ENCODE measurements at places on chromosomes 11 and 22. TPM values are rescaled to one million over a fixed set of nuclear protein-coding genes. Genes with fewer than 3 reads are reported as not detected.

Gene NCAPD3
- 103 TPM for total RNA-seq

Gene DDI1
- not detected for total RNA-seq

GRCh38 chr22:21759093-21759492 is 23.5 kb upstream of the YPEL1 start:
- ATAC-seq: no peak

- ATAC-seq: peak; percentile 81
These were observed 2.0 kb upstream of the UBXN1 start for GRCh38 chr11:62680825-62681240.

DNA sequence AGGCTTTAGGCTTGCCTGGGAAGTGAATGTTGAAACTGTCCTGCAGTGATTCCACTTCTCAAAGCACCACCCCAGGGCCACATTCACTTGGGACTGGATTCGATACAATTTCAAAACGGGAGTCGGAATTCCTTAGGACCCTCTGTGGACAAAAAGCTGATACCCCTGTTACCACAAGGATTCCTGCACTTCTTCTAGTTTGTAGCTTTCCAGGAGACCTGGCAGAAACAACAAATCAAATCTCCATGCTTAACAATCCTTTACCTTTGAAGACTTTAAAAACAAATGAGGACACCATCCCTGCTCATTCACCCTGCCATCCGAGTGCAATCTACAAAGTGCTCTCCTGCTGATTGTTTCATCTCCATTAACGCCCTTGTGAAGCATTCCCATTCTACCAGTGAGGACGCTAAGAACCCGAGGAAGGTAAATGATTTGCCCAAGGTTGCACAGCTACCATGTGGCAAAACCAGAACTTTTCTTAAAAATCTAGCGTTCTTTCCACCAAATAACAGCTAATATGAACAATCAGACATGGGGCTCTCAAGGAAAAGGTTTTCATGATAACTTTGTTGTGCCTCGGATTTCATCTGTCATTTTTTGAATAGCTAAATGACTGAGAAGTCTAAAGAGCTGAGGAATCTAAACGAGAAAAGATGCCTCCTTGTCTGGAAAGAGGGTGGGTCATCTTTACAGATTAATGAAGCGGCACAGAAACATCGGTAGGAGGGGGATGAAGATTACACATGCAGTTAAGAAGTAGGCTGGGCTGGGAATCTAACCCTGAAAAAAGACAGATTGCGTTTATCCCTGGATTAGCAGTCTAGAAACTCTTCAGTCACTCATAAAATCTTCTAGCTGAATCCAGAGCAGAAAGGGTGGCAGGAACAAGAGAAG is 720 bp upstream of the MPZL2 start:
- ATAC-seq: no peak

DNA sequence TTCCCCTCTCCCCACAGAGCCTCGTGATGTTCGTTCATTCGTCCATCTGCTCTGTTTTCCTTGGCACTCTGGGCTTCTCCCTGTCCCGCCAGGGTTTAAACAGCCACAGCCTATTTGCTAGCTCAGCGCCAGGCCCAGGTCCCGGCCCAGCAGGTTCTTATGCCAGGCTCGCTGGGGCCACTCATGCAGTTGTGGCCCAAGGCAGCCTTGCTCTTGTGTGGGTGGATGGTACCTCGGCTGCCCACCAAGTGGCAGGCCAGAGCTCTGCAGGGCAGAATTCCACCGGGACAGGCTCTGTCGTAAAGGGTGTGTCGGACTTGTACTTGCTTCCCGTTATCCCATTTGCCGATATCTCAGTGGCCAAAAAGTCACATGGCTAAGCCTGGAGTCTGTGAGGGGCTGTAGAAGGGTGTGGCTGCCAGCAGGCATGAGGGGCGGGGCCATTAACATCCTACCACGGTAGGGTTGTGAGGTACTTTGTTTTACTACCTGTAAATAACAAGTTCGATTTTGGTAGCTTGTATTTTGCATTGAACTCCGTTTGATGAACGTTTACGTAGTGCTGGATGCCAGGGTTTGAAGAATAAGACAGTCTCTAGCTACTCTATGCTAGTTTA is 7.9 kb downstream of the FAM118A start:
- no peak for ATAC-seq

Gene ESAM
- total RNA-seq: 0.84 TPM

Gene MAJIN
- not detected for total RNA-seq

Gene NFAM1
- 0.15 TPM for total RNA-seq

Gene H19
- total RNA-seq: not detected

DNA sequence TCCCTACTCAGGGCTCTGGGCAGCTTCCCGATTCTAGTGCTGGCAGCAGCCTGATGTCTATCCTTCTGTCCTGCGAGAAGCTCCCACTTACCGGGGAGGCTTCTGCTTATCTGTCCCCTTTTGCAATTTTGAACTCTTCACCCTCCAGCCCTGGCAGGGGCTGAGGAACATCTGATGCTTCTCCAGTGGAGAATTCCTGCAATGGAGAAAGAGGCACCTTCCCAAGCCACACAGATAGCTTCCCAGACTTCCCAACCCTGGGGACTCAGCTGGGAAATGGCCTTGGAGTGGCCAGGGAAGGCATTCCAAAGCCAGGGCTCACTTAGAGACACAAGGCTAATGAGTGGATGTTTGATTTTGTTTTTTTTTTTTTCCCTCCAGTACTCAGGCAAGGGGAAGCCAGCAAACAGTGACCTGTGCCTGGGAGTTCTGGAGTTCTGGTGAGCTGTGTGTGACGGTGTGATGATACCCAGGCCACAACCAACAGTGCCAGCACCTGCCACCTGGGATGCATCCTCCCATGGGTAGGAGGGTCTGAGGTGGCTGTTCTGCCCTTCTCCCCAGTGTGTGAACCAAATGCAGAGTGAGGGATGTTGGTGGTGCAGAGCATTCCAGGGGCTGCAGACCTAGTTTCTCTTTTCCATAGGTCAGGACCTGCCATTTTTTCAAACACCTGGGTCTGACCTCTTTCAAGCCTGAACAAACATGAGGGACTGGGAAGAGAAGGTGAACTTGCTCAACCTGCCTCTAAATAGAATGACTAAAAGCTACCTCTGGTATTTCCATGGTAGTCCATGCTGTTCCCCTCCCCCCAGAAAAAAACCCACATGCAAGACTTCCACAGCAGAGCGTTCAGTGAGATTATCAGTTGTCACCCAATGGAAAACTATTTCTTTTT is 95.1 kb downstream of the CCDC81 start:
- ATAC-seq: no peak

GRCh38 chr11:59671471-59671870 is 2.6 kb upstream of the PATL1 start:
- ATAC-seq: no peak

DNA sequence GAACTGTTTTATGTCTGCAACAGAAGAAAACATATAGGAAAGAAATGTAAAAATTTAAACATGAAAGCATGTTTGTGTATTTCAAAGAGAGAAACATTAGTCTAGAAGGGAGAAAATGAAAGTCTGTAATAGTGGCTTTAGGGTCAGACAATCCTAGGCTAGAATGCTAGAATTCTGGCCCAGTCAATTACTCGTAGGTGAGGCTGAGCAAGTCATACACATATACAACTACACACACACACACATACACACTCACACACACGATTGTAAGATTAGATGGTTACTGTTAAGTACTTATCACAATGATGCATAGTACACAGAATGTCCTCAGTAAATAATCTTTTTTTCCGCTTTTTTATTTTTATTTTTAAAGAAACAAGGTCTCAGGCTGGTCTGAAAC is 37.7 kb upstream of the PCF11 start:
- no peak for ATAC-seq

GRCh38 chr22:29369460-29369859 is 18.9 kb downstream of the AP1B1 start:
- no peak for ATAC-seq

DNA sequence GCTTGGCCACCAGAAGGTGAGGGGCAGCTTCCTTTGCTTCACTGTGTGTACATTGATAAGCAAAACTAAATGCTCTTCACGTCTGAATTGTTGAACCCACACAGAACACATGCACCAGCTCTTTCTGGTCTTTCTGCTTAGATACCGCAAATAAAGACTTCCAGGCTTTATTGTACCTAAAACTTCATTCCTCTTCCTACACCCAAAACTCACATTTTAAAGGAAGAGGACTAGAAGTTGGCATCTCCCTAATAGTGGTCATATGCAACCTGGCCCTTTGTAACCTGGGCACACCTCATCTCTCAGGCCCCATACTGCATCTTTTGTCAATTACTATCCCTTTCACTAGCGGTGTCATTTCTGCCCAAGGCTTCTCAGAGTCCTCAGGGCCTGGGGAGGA is 5.9 kb downstream of the SLC17A6 start:
- no peak for ATAC-seq

- no peak for ATAC-seq
These were observed 639.3 kb upstream of the KIRREL3 start for GRCh38 chr11:127639916-127640315.

Gene TMPRSS6
- total RNA-seq: 86.6 TPM

- ATAC-seq: peak; percentile 35
These were observed 14.5 kb downstream of the ACP2 start for GRCh38 chr11:47233989-47234668.

Gene CCDC87
- total RNA-seq: 0.11 TPM

DNA sequence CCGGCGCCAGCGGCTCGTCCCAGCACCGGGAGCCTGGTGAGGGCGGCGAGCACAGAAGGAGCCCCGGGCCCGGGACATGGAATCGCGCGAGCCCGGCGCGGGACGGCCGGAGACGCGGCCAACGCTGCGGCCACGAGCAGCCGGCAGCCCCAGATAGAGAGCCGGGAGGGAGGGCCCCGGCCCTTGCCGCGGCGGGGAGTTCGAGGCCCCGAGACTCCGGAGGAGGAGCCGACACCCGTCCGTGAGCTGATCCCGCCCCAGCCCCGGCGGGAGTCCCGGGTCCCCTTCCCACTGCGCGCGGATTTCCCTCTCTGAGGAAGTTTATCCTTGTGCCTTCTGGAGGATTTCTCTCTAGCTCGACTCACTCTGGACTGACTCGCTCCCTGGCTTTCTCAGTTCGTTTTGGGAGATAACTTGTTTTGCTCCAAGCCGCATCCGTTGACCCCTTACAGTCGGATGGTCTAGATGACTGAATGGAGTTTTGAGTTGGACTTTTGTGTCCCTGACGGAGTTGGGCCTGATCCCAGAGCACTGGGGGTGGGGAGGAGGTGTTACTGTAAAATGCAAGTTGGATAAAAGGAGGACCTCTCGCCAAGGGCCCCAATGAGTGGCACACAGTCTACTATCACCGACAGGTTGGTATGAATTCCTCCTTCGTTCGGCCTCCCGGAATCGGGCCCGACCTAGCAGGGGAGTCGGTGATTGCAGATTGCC is 585 bp downstream of the ARHGEF12 start:
- ATAC-seq: peak; percentile 50

Gene AIFM3
- not detected for total RNA-seq

Gene APOL1
- 89.4 TPM for total RNA-seq

DNA sequence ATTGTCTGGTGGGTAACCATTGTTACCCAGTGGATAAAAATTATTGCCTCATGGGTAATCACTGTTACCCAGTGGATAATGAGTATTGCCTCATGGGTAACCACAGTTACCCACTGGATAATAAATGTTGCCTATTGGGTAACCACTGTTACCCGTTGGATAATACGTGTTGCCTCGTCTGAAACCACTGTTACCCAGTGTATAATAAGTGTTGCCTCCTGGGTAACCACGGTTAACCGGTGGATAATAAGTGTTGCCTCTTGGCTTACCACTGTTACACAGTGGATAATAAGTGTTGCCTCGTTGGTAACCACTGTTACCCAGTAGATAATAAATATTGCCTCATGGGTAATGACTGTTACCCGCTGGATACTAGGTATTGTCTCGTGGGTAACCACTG is 20.9 kb upstream of the NXPE4 start:
- no peak for ATAC-seq

Gene IL17REL
- 0.42 TPM for total RNA-seq

DNA sequence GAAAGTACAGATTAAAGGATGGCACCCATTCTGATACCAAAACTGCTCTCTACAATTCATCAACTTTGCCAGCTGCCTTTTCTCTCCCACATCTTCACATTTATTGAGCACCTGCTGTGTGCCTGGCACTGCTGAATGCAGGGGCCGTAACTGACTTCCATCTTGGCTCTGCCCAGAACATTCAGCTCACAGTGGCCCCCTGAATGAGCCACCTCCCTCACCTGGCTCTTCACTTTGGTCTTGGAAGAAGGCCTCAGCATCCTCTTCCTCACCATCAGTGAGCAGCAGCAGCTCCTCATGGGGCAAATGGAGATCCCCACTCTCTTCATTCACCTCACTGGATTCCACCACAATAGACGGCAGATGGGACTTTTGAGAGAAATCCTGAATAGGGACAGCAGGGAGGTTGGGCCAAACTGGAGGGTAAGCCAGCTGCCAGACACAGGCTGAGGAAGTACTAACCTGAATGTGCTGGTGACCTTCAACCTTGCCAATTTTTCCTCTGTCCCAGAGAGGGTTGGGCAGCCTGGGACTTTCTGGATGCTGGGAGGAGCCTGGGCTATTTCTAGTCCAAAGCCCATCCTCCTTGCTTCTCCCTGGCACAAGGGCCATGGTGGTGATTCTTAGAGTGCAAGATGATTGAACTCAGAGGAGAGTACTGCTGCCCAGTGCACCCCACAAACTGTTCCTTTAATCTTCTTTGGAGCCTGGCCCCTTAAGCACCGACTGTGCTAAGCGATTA is 1.9 kb upstream of the UQCC3 start:
- ATAC-seq: no peak

- ATAC-seq: peak; percentile 3
These were observed 533 bp downstream of the SERGEF start for GRCh38 chr11:18012122-18012905.

- ATAC-seq: no peak
These were observed 308.9 kb downstream of the NXPE2 start for GRCh38 chr11:114987186-114987760.

- no peak for ATAC-seq
These were observed 55.7 kb downstream of the BCR start for GRCh38 chr22:23236026-23236425.

GRCh38 chr22:31124811-31125465 is 2.2 kb downstream of the INPP5J start:
- ATAC-seq: no peak

DNA sequence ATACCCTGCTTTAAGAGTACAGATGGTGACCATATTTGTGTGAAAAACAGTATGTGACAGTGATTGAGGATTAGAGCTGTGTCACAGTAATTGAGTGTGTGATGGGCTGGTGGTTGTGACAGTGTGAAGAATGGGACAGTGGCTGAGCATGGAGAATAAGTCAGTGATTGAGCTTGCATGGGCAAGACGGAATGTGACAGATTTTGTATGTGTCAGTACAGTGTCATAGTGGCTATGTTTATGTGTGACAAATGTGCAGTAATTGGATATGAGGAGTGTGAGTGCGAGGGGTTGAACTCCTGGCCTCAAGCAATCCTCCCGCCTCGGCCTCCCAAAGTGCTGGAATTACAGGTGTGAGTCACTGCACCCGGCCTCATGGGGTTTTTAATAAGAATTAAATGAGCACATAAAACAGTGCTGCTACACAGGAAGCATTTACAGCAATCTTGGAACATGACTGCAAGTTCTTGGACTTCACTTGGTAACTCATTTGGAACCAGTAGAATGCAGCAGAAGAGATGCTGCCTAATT is 583 bp upstream of the RRAS2 start:
- no peak for ATAC-seq

Gene C11orf91
- total RNA-seq: not detected

Gene TH
- total RNA-seq: not detected

Measured in activated T-helper 17 cell treated with anti-CD3 and anti-CD28 coated beads, Interleukin-2, amount 50 U/mL, for 72 hours (primary cell).